ENCODE measurements at places on chromosomes 2 and 18. TPM values are rescaled to one million over a fixed set of nuclear protein-coding genes. Genes with fewer than 3 reads are reported as not detected.

The TM4SF20 gene
- not detected for total RNA-seq

The MC4R gene
- total RNA-seq: not detected

The FHOD3 gene
- 5.8 TPM for total RNA-seq

The IL1B gene
- total RNA-seq: 7.0 TPM

The HRH4 gene
- total RNA-seq: 0.38 TPM

The DSC3 gene
- 311 TPM for total RNA-seq

The CBLN2 gene
- total RNA-seq: not detected

- no peaks in the 10 kb centered on the region for H3K27me3 ChIP-seq
- H3K4me1 ChIP-seq: no peaks in the 10 kb centered on the region
- H3K27ac ChIP-seq: no peak overlapping the region
- H3K36me3 ChIP-seq: no peaks in the 10 kb centered on the region
- no peak for DNase-seq
Measured at GRCh38 chr2:147204102-147204501, 640.7 kb upstream of the ACVR2A start.

- no peak for DNase-seq
- H3K4me1 ChIP-seq: no peaks in the 10 kb centered on the region
- no peak overlapping the region for H3K27ac ChIP-seq
- H3K36me3 ChIP-seq: no peaks in the 10 kb centered on the region
- H3K4me3 ChIP-seq: no peak overlapping the region
Measured at GRCh38 chr18:73151086-73151485, 283.3 kb upstream of the NETO1 start.

DNA sequence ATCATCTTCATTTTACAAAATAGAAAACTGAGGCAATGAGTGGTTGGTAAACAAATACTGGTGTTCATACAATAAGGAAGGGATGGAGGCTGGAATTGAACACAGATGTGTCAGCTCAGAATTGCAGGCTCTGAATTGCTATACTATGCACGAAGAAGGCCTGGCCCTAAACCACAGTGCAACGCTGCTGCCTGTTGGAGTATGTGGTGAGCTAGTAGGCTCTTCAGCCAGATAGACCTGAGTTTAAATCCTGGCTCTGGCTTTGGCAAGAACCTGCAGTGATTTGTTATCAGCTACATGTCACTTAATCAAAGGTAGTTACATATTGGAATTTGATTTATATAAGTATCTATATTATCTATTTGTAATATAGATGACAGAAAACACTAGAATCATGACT, 1602.4 kb upstream of the CELF4 start:
- H3K36me3 ChIP-seq: no peaks in the 10 kb centered on the region
- no peaks in the 10 kb centered on the region for H3K4me1 ChIP-seq
- no peak overlapping the region for H3K27ac ChIP-seq
- no peak for DNase-seq

DNA sequence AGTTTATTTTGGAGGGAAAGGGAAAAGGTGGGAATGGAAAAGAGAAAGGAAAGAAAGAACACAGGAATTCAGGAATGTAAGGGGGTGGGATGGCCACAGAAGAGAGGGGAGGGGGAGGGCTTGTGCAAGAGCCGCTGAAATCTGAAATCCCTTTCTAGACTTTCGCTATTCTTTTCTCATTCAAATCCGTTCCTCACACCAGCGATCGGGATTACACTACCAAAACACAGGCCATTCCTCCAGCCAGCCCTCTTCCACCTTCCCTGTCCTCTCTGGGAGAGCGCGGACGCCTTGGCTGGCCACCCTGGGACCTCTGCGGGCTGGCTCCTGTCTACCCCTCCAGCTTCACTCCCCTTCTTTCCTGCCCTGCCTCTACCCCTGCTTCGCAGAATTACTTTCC, 102.3 kb downstream of the CDCA7 start:
- H3K27ac ChIP-seq: no peak overlapping the region
- no peaks in the 10 kb centered on the region for H3K4me1 ChIP-seq
- H3K27me3 ChIP-seq: no peaks in the 10 kb centered on the region
- no peaks in the 10 kb centered on the region for H3K36me3 ChIP-seq
- H3K4me3 ChIP-seq: no peak overlapping the region

DNA sequence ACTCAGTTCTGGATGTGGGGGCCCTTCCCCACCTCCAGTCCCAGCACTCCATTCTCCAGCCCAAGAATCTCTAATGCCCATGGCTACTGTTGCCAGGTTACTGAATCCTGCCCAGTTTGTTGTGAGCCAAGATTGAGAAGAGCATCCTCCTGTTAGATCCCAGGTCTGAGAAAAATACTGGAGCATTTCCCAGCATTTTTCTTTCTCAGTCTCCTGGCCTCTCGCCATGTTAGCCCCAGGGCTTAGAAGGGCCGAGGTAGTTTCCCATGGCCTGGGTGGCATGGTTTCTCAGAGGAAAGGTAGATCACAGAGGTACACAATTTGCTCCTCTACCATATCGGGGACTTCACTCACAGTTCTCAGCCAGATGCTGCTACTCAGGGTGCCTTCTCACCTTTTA, 135.7 kb downstream of the OTX1 start:
- no peaks in the 10 kb centered on the region for H3K27me3 ChIP-seq
- no peak overlapping the region for H3K4me3 ChIP-seq
- H3K36me3 ChIP-seq: no peaks in the 10 kb centered on the region
- H3K27ac ChIP-seq: no peak overlapping the region
- no peak for DNase-seq

DNA sequence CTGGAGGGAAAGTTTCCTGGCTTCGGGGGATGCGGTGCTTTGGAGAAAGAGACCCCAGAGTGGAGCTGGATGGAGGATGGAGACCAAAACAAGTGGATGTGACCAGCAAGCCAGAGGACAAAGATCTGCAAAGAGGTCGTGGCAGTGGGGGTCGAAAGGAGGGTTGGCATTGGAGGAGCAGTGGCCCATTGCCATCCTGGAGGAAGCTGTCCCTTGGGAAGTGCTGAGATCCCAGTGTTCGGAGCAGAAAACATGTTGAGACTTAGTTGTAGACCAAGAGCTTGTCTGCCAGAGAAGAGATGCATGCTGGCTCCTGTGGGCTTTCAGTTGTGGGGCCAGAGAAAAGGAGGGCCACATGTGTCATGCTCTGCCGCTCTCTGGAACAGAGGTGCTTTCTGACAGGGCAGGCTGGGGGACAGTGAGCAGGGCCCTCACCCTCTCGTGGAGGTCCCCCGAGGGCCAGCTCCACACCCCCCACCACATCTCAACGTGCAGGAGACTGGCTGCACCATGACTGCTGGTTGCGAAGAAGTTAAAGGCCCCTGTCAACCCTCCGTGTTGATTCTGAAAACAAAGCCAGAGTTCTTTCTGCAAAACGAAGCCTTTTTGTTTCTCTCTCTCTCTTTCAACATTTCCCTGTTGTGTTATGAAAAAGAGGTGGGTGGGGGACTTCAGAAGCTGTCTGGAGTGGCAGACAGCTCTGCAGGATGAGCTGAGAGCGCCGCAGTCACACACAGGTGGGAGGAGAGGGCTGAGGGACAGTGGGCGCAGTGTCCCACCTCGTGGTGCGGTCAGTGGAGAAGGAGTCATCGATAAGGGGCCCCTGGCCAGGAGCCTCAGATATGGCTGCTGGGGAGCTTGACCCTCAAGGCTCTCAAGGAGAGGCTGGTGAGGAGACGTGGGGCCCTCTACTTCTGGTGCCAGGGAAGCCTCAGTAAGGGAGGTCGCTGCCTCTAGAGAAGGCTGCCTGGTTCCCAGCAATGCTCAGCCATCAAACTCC, 77.6 kb upstream of the BCL2L11 start:
- no peaks in the 10 kb centered on the region for H3K27me3 ChIP-seq
- no peaks in the 10 kb centered on the region for H3K4me1 ChIP-seq
- H3K36me3 ChIP-seq: no peaks in the 10 kb centered on the region
- no peak overlapping the region for H3K27ac ChIP-seq
- DNase-seq: no peak

- no peak for DNase-seq
- H3K4me1 ChIP-seq: peaks cover 13% of the 10 kb centered on the region
- no peaks in the 10 kb centered on the region for H3K36me3 ChIP-seq
- no peak overlapping the region for H3K4me3 ChIP-seq
Measured at GRCh38 chr18:10296491-10296890, 157.9 kb upstream of the APCDD1 start.

All from esophagus squamous epithelium (tissue), 5 donors.